ENCODE measurements at places on chromosomes 6 and 20.

DNA sequence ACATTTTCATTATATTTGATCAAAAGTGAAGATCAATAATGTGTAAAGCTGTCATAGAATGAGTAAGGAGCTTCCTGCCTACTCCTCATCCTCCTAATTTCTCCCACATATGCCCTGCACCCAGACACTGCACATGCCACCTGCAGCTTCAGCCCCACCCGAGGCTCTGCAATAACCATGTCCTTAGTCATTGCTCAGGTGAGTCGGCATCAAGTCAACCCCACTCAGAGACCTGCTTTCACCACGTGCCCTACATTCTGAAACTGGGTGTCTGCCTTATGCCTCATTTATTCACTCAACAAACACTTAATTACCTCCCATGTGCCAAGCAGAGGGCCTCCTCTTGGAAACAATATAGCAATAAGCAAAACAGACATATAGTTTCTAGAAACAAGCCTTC is 15.4 kb upstream of the TNFAIP3 start:
- no peak for DNase-seq

DNA sequence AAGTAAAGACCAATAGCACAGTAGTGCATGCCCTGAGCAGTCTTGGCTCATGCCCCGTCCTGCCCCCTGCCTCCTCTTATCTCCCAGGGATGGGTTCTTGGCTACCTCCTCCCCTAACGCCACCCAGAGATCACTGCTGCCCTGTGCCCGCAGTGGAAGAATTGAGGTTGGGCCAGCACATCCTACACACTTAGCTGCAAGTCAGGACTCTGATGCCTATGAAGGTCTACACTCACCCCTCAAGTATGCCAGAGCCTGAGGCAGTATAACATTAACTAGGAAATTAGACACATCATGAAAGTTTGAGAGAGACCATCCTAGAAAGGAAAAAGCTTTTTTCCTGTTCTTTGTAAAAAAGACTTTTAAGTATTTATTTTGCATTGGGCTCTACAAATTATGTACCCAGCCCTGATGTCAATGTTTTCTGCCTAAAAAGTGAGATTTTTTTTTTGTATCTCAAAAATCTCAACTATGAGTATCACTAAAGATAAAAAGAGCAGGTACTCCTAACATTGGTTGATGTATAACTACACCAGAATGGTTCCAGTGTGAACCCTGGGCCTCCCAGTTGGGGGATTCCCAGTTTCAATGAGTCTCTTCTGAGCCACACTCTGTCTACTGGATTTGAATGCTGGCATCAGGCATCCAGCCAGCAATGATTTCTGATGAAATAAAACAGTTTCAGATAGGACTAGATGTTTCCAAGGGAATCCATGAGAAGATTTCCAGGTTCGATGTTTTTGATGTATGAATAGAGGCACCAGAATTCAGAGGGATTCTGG is 115.4 kb downstream of the ISM1 start:
- no peak for DNase-seq

GRCh38 chr6:156260815-156261214 is 516.4 kb upstream of the ARID1B start:
- no peak for DNase-seq

DNA sequence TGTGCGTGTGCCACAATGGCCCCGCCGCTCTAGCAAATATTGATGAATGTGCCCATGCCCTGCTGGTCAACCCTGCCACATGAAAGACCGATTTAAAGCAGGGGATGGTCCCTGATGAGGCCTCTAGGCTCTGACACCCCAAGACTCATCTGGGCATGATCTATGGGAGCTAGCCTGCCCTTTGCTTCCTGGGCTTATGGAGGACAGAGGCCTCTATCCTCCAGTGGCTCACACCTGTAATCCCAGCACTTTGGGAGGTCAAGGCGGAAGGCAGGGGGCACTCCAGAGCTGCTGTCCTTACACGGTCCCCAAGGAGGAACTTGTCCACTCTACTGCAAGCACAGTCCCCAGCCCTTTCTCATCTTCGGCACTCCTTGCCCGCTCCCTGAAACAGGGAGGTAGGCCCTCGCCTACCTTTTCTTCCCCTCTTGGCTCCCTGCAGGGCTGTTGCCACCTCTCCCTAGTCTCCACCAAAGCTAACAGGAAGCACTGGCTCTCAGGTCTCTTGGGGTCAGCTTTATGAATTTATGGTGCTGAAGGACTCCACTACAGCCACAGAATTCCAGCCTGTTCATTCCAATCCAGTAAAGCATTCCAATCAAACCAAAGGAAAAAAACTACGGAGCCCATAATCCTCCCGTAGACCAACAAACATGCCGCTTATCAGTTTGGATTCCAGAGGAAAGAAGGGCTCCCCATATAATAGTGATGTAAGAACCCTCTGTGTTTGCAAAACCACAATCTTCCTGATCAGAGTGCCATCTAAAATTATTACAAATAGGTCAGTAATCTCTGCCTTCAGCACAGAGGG is 48.7 kb upstream of the FOXQ1 start:
- DNase-seq = no peak

GRCh38 chr20:8640461-8640860 is 428.4 kb upstream of the PLCB4 start:
- no peak for DNase-seq

GRCh38 chr6:122180132-122180531 is 219.3 kb upstream of the HSF2 start:
- DNase-seq = no peak

- peak; percentile 39 for DNase-seq
Measured at GRCh38 chr6:1535295-1535694, 74.4 kb upstream of the FOXC1 start.

DNA sequence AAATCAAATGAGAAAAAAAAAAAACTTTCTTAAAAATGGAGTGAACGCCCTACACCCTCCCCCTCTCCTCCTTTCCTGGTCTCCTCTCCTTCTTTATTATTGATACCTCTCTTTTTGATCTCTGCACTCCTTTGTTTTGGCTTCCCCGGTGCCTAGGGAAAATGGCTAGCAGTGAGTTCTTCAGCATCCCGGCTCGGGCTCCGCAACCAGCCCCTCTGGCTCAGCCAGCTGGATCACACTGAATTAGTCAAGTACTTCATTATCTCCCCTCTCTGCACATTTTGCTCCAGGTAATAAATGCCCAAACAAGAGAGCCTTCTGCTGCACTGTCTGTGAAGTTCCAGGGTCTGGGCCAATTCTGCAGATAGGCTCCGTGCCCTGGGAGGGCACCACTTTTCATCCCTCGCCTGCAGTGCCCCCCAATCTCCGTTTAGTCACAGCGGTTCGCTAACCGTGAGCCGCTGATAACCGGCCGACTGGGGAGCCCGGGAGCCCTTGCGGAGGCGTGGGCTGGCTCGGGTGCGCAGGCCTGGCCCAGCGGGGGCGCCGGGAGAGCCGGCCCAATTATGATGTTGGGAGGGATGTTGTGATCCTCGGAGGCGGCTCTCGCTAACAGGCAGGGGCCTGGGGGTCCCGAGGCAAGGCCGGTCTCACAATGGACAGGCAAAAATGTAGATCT is 301.9 kb downstream of the TFAP2A start:
- DNase-seq = no peak

DNA sequence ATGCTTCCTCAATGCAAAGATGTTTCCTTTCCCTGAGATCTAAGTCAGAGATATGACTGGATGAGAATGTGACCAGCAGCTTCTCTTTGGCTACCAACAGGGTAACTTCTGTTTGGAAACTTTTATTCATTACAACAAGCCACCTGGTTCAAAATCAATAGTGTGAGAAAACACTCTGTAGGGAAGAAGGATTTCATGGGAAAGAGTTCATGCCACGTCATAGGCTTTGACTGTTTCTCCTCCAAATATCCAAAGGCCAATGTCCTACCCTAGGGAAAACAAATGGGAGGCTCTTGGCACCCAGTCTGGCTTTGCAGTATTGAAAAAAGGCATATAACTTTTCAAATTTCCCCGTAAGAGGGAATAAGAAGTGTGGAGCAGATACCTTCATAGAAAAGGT is 245.5 kb downstream of the FNDC1 start:
- DNase-seq = no peak

DNA sequence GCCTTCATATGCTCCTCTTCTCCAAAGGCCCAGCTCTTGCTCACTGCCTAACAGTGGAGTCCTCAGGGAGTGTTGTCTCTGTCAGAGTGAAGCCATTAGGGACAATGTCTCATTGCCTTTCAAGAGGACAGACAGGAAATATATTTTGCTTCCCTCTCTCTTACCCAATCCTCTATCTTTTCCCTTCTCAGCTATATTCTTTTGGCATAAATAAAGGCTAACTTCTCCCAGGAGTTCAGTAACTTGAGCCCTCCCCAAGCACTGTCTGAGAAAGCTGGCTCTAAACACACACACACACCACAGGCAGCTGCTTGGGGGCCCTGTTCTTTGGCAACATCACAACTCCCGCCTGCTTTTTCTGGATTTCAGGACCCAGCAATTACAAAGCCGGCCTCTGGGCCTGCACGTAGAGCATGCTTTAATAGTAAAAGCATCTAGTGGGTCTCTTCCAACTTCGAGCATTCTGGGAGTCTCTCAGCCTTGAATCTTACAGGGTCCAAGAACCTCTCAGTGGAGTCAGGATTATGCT is 34.7 kb upstream of the LAMA4 start:
- DNase-seq = no peak

DNA sequence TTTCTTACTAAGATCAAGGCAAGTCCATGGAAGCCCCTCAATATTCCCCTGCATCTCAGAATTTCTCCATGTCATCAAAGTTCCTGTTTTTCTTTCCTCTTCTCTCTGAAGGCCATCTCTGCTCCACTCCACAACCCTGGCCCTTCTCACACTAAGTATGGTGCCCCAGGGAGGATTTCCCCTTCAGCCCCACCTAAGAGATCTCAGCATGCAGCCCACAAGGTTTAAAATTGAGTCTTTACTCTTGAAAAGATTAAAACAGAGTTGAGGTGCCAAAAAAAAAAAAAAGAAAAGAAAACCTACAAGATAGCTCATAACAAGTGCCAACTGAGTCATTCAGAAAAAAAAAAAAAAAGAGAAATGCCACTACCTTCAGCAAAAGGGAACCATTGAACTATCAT is 36.5 kb upstream of the TNFAIP3 start:
- DNase-seq = no peak

DNA sequence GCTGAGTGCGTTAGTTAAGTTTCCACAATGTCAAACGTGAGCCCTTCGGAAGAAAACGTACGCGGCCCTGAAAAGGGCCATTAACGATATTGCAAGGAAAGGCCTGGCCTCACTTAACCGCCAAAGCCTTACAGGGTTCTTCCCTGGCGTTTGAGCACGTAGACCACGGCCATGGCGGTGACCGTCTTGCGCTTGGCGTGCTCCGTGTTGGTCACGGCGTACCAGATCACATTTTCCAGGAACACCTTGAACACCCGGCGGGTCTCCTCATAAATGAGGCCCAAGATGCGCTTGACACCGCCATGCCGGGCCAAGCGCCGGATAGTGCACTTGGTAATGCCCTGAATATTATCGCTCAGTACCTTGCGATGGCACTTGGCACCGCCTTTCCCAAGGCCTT is 118.4 kb upstream of the BTN3A2 start:
- DNase-seq = no peak

DNA sequence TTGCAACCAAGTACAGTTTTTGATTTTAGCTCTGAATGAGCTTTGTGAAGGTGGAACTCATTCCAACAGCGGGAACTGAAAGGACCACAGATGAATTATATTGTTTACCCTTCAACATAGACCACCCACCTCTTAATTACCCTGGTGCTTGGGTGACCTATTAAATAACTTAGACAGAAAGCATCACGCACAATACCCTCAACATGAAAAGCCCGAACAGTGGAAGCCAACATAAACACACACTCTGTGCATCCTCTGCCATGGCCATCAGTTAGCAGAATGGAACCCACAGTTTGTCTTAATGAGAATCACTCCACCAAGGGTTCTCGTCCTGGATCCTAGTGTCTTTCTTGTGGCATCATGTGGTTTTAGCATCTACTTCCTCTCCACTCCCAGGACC is 60.5 kb downstream of the FOXF2 start:
- no peak for DNase-seq

DNA sequence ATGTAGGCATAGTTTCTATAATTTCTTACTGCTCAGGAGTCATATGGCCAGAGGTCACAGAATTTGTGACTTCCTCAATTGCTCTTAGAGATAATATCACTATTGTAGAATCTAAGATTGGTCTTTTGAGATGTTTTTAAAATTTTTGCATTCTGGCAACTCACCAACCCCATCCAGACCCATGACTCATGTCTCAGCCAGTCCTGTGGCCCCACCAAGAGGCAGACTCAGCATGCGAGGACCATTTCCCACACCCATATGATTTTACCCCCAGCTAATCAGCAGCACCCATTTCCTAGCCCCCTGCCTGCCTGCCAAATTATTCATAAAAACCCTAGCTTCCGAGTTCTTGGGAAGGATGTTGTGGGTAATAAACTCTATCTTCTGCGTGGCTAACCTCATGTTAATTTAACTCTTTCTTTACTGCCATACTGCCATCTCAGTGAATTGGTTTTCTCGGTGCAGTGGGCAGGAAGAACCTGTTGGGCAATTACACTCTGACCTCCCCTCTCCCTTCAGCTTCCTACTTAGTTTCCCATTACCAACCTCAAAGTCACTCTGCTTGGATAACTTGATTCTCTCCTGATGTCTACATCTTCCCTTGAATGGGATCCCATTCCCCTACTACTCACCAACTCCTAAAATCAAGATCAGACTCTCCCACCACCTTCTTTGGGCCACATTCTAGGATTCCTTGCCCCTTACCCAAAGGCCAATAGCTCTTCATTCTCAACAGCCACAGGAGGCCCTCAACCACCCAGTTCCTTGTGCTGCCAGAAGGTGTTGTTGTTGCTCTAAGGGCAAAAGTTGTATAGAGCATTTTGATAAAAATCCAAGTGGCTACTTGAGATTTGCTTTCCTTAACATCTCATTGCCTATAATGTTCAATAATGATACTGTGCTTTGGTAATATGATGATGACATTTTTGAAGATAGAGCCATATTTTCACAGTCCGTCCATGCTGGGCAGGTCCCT is 16.2 kb upstream of the IYD start:
- DNase-seq = no peak

GRCh38 chr20:16125816-16126215 is 447.4 kb downstream of the KIF16B start:
- DNase-seq = no peak

GRCh38 chr6:52160472-52161104 is 25.6 kb upstream of the IL17A start:
- no peak for DNase-seq

- DNase-seq = no peak
Measured at GRCh38 chr6:164188861-164189260, 774.3 kb downstream of the QKI start.

- DNase-seq = no peak
Measured at GRCh38 chr6:88449770-88450169, 283.6 kb upstream of the CNR1 start.

All from T-helper 1 cell (primary cell).